WTC11 (cell line): ENCODE measurements at places on chromosomes 11 and 22.

GRCh38 chr11:82811369-82811768 is 77.7 kb upstream of the FAM181B start:
- no peak overlapping the region for H3K27ac ChIP-seq
- no peak overlapping the region for H3K4me3 ChIP-seq
- no peak for DNase-seq

- no peaks in the 10 kb centered on the region for H3K27me3 ChIP-seq
- H3K4me1 ChIP-seq: no peaks in the 10 kb centered on the region
- peaks cover 8% of the 10 kb centered on the region for H3K36me3 ChIP-seq
Measured at GRCh38 chr11:56842814-56843794, 94.6 kb upstream of the OR9G4 start.

- no peak overlapping the region for H3K4me3 ChIP-seq
- peaks cover 54% of the 10 kb centered on the region for H3K36me3 ChIP-seq
- DNase-seq: no peak
- peaks cover 20% of the 10 kb centered on the region for H3K4me1 ChIP-seq
- H3K27ac ChIP-seq: no peak overlapping the region
Measured at GRCh38 chr11:94862926-94863880, 95.0 kb downstream of the AMOTL1 start.

DNA sequence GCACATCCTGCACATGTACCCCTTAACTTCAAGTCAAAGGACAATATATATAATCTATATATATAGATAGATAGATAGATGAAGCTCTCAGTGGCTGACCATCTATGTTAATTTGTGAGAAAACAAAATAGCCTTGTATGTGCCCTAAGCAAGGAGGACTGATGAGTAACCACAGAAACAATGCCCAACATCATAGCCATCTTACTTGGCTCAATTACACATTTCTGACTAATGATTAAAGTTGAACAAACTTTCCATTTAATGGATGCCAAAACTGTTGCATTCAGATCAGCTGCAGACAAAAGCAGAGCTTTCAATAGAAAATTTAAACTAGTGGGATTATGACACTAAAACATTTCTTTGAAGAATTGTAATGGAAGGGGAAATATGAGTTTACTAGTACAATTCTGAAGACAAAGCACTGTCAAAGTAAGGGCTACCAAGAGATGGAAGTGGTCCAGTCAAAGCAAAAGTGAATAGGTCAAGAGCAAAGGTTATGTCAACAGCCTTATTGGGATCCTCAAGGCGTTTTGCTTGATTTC is 1188.2 kb upstream of the RAG2 start:
- no peak overlapping the region for H3K4me3 ChIP-seq
- H3K27me3 ChIP-seq: peaks cover 13% of the 10 kb centered on the region
- DNase-seq: no peak
- H3K4me1 ChIP-seq: no peaks in the 10 kb centered on the region

- peaks cover 16% of the 10 kb centered on the region for H3K4me1 ChIP-seq
- no peaks in the 10 kb centered on the region; the same call in 1 of the 2 replicates for H3K27me3 ChIP-seq
- H3K27ac ChIP-seq: no peak overlapping the region
- DNase-seq: no peak
- no peaks in the 10 kb centered on the region; the same call in 1 of the 2 replicates for H3K36me3 ChIP-seq
Measured at GRCh38 chr22:50189184-50189848, 3.6 kb downstream of the TRABD start.

DNA sequence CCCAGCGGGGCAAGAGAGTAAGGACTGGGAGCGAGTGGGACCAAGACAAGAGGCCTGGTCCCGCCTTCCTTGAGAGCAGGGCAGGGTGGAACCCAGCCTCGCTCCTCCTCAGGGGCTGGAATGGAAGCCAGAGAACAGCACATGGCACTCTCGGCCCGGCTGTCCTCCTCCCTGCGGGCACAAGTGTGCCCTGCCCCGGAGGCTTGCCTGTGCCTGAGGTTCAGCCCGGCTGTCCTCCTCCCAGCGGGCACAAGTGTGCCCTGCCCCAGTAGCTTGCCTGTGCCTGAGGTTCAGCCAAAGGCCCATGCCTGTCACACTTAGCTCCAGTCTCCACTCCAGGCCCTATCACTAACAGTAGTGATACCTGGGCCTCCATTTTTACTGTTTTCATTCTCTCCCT is 24.2 kb downstream of the SULT4A1 start:
- no peak overlapping the region for H3K27ac ChIP-seq
- DNase-seq: no peak
- H3K36me3 ChIP-seq: peaks cover 7% of the 10 kb centered on the region; the same call in 1 of the 2 replicates
- no peaks in the 10 kb centered on the region for H3K4me1 ChIP-seq
